ENCODE measurements at places on chromosomes 16 and 17.
A peak's percentile ranks its signal among the peaks of the same experiment; 100 is the strongest.

DNA sequence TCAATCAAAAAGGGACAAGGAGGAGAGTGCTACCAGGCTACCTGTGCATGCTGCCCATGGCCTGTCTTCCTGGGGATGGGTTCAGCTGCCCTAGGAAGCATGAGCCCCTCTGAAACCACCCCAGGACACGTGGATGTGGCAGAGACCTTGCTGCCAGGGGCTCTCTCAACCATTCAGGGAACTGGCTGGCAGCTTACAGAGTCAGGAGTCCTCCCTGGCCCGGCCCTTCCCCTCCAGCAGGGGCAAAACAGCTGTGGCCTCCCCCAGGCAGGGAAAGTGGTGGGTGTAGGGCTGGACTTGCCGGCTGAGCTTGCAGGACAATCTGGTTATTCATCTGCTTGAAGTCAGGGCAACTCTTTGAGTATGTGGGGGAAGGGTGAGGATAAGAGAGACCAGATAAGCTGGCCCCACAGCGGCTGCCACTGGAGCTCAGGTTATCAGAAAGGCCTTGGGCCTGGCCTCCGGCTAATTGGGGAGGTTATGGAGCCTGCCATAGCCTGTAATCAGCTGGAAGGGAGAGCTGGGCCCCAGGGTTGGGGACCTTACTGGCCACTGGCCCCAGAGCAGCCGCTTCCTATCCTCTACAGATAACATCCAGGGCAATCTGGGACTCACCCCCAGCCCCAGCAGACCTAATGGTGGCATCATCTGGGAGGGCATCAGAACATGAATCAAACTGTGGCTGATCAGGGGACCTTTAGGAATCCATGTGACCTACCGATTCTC lies 5.6 kb upstream of the TBX2 start:
- no peak for DNase-seq

DNA sequence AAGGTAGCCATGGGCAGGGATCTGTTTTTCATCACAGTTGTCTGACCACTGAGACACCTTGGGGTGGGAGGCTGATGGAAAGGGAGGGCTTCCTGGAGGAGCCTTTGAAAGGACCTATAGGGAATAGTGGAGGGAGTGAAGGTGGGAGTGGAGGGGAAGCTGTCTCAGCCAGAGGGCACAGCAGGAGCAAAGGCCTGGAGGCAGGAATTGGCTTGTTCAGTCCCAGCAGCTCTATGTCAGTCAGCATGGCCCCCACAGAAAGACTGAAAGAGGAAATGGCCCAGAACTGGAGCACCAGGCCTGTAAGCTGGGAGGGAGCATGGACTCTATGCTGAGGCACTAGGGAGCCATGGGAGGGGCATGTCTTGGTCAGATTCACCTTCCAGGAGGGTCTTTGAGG lies 12.8 kb upstream of the CBFB start:
- no peak for DNase-seq

DNA sequence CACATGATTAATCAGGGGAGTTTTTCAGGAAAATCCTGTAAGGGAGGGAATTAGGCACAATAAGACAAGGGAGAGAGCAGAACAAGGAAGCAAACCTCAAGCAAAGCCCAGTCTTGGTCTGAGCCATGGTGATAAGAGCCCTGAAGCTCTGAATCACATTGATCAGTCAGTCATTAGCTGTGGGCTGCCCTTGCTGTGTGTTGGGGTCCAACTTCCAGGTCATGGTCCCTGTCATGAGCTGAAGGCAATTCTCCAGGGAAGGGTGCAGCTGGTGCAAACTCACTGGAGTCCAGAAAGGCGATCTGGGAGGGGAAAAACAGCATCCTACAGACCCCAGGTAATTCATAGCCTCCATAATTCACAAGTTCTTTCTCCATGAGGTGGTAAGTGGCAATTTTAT lies 89.9 kb downstream of the CYLD start:
- DNase-seq = no peak

- no peak for DNase-seq
Observed at GRCh38 chr16:10584981-10585438, 4.6 kb upstream of the EMP2 start.

DNA sequence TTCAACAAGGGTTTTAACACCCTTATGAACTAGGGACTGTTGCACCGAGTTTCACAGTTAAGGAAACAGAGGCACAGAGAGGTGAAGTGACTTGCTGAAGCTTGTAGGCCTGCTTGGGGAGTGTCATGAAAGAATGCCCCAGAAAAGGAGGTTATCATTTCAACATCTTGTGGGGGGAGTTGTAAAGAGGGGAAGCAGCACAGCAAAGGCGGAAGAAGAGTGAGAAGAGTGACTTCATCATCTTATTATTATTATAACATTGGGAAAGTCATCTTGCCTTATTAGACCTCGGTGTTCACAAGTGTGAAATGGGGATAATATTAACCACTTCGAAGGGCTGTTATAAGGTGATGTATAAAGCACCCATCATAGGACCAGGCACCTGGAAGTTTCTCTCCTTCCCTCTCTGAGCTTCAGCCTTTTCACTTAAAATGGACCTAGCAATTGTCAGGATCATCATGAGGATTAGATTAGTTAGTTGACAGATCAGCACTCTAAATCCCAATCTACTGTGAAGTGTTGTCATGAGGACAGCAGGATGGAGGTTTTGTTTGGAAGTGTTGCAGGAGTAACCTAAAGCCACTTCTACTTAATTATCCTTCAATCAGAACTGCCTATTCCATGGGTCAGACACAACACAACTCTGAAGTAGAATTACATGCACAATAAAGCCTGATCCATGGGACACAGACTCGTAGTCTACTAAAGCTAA lies 2.3 kb downstream of the CCL4 start:
- DNase-seq = no peak

GRCh38 chr16:66849021-66849420 lies 4.8 kb downstream of the CA7 start:
- no peak for DNase-seq

DNA sequence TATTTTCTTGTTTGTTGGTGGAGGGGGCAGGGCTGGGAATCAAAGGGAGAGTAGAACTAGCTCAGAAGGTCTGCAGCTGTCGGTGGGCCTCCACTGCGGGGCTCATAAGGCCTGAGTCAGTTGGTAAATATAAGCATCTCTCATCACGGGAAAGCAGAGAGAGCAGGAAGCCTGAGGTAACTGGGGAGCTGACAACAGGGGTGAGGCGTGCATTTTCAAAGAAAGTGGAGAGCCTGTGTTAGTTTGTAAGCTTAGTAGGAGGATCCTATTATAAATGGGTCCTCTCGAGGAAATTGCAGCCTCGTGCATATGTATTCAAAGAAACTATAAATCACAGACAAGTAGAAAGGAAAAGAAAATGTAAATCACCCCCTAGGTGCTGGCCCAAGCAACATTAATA lies 221.0 kb upstream of the CDH13 start:
- DNase-seq = no peak

DNA sequence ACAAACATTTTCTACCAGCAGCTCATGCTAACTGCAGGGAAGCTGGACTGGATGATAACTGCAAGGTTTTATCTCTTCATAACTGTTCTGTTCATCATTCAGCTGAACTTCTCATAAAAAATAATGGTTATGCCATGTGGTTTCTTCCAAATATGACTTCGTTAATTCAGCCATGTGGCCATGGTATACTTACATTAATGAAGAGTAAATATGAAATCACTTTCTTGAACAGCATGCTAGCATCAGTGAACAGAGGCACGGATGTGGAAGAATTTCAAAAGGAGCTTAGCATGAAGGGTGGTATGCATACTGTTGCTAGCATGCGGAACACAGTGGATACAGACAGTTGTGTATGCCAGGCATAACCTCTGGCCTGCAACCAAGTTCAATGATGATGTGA lies 1417.0 kb upstream of the CDH8 start:
- DNase-seq = no peak

- no peak for DNase-seq
Observed at GRCh38 chr17:75558666-75559530, 28.7 kb upstream of the MYO15B start.

GRCh38 chr16:19005561-19006445 lies 22.1 kb downstream of the TMC7 start:
- no peak for DNase-seq

DNA sequence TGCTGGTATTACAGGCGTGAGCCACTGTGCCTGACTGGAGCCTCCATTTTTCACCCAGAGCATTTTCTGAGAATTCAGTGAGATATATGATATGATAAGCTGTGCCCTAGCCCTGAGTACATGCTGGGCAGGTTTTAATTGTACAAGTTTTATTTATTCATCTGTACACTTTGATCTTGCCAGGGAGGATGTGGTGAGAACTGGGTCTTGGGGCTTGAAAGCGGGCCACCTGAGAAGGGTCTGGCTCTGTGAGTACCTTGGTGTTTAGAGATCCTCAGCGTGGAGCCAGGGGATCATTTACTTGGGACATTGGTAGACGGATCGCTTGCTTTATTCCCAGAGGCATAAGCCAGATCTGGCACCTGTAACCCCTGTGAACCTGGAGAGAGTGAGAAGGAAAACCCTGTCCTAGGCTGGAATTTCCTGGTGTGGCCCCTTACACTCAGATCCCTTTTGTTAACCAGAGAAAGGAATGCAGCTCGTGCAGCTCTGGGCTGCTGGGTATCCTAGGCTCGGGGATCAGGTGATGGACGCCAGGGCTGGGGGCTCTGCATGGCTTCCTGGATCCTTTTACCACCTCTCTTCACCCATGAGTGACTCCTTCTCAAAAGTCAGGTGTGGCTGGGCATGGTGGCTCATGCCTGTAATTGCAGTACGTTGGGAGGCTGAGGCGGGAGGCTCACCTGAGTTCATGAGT lies 91.9 kb downstream of the ABCC1 start:
- DNase-seq = no peak

DNA sequence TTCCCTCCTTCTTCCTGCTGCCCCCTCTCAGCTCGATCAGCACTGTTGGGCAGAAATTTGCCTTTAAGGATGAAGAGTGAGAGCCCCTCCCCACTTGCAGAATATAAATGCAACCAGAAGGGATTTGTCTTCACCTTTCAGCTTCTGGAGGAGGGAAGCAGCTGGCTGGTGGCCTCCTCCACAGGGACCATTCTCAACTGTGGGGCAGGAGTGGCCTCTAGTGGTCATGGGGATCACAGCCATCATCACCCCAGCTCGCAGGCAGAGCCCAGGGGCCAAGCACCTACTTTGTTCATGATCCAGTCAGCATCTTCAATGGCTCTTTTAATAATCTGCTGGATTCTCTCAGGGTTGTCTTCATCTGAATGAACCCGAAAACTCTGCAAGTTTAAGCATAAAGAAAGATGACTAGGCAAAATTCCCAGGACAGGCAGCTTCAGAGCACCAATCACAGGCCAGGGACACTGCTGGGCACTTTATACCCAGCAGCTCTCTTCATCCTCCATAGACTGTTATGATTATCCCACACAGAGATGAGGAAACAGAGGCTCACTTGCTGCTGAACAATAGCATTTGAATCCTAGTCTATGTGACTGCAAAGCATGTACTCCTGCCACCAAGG lies 13.1 kb downstream of the LYRM9 start:
- peak; percentile 62 for DNase-seq

DNA sequence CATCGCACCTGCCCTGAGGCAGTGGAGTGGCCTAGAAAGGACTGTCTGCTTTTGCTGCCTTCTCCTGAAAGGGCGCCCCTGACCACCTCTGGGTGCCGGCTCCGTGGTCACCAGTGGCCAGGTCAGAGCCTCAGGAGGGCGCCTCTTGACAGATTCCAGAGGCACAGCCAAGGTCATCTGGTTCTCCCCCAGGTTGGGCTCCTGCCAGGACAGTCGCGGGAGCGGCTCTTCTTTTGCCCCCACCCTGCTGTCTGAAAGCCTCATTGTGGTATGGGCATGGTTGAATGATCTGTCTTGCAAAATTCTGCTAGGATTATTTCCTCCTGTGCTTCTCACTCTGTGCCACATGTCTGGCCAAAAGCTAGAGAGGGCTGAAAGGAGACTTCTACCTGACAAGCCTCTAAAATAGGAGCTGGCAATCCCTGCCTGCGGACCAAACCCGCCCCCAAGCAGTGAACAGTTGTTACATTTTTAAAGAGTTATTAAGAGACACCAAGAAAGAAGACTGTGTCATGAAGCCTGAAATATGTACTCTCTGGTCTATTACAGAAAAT lies 82.8 kb downstream of the SNX29 start:
- DNase-seq = no peak

GRCh38 chr17:42405963-42406495 lies 17.0 kb downstream of the CAVIN1 start:
- DNase-seq = peak; percentile 42

- DNase-seq = peak; percentile 2
Observed at GRCh38 chr17:8976638-8977037, 11.1 kb upstream of the PIK3R5 start.

DNA sequence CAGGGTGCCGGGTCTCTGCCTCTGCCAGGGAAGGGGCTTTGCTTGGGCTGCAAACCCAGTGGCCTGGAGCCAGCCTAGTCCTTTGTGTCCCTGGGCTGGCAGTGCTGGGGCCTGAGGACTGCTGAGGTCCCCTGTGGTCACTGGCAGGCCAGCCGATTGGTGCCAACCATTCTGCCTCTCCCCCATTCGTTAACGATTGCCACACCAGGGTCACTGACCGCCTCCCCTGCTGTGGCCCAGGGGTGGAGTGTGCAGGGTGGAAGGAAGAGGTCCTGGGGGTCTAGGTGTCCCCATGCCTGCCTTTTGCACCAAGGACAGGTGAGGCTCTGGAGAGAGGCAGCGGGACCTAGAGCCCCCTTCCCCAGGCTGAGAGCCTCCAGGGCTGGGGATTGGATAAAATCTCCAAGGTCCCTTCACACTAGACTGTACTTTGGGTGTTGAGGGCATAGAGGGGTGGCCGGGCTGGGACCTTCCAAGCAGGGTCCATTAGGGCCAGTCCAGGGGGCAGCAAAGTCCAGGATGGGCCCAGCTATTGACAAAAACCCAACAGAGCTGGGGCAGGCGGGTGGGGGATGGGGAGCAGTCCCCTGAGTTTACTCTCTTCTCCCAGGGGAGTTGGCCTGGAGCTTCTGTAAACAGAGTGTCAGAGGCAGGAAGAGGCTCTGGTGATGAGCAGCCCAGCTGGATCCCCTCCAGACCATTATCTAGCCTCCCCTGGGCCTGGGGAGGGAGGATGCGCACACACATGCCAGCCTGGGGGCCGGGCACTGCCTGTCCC lies 1.1 kb downstream of the VASN start:
- peak; percentile 50 for DNase-seq

GRCh38 chr17:49753959-49754391 lies 10.0 kb downstream of the FAM117A start:
- no peak for DNase-seq

GRCh38 chr17:78263063-78263735 lies 31.8 kb downstream of the TMEM235 start:
- DNase-seq = no peak

DNA sequence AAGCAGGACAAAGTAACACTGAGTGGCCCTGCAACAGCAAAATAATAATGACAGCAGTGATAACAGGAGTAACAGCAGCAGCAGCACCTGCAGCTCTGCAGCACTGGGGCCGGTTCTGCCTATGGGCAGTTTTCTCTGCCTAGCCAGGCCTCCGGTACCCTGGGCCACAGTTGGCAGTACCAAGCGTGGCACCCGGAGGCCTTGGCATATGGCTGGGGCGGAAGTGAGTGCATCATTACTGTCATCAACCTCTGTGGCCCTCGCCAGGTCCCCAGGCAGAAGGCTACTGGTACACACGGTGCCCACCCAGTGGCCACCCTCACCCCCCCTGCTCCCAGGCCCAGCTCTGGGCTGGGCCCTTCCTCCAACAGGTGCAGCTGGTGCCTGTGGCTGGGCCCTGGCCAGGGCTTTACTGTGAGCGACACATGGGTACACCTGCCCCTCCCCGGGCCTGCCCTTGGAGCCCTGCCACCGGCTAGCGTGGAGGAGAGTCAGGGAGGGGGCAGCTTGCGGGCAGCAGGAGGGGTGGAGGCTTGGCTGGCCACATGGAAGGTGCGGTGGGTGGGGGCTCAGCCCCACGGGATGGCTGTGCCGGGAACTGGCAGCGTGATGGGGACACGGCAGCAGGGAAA lies 3.0 kb downstream of the KCNJ12 start:
- peak; percentile 84 for DNase-seq

GRCh38 chr17:73156166-73156840 lies 8.5 kb upstream of the SSTR2 start:
- no peak for DNase-seq
